NCI-H1048 (cell line): ENCODE measurements at places on chromosomes 4 and X.

DNA sequence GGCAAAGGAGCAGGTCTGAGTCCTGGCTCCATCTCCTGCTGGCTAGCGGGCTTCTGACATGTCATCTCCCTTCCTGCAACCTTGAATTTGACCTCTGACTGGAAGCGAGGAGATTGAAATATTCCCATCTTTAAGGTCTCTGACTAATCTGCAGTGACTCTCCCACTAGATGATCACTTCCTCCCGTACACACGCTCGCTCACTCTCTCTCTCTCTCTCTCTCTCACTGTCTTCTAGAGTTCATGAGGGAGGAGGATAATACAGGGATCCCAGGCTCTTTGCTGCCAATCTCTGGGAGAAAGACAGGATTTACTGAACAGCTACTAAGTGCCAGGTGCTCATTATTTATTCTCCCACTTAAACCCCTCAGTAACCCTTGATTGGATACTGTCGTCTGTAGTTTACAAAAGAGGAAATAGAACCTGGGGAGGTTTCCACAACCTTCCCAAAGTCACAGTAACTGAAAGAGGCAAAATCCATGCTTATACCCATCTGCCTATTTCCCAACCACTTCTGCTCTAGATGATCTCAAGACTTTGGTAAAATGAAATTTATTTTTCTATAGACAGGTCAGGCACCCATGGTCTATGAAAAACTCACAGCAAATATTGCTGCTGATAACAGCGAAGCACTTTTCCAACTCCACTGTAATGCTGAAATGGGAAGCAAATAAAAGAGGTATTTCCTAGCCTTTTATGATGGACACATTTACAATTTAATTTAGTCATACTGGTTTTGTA is 193.5 kb upstream of the C1QTNF7 start:
- DNase-seq, result no peak

GRCh38 chr4:15376145-15376544 is 51.7 kb upstream of the C1QTNF7 start:
- no peak for DNase-seq

- DNase-seq, result no peak
Observed at GRCh38 chrX:49308604-49309269, 5.3 kb downstream of the GAGE10 start.

DNA sequence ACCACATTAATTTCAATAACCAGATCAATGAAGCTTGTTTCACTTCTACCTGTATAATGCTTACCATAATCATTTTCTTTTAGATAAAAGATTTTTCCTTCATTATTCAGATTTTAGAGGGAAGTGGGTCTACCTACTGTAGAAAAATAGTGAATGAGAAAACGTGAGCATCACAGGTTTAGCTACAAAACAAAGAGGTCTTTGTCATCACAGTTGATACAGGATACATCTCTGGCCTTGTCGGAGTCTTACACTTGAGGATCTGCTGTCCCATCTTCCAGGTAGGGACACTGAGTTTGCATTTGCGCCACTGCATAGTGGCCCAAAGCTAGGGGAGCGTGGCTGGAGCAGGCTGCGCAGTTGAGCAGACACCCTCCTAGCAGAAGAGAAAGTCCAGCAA is 710 bp downstream of the CLDN24 start:
- DNase-seq, result no peak

GRCh38 chrX:121052122-121052521 is 4.7 kb downstream of the GLUD2 start:
- no peak for DNase-seq

DNA sequence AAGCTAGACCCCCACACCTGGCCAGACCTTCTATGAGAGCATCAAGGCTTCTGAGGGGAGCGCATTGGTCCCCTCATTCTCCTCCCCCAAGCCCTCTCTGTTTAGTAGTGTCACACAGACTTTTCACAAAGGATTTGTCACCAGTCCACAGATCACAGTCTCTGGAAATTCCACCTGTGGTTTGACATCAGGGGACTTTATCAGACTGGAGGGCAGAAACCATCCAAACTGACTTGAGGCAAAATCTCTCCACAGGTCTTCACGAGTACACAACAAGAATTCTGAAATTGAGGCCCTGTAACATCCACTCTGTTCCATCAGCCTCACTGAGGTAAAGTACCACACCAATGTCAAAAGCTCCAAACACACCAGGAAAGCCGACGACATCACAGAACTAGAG is 112.5 kb downstream of the SH3KBP1 start:
- no peak for DNase-seq

DNA sequence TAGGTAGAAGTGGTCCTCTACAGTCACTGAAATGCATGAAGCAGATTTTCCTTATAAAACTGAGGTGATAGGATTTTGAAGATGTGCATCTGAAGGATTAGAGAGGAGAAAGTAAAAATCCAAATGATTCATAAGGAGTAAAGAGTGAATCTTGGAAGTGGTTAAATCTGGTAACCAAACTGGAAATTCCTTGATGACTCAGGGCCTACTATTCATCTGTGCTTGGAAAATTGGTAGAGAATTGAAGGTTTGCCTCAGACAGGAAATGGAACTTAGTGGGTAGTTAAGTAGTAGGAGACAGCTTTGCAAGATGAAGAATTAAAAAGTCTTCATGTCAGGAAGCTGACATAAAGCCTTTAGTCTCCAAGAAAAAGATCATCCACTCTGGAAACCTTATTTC is 368.9 kb upstream of the CTSO start:
- DNase-seq, result no peak

DNA sequence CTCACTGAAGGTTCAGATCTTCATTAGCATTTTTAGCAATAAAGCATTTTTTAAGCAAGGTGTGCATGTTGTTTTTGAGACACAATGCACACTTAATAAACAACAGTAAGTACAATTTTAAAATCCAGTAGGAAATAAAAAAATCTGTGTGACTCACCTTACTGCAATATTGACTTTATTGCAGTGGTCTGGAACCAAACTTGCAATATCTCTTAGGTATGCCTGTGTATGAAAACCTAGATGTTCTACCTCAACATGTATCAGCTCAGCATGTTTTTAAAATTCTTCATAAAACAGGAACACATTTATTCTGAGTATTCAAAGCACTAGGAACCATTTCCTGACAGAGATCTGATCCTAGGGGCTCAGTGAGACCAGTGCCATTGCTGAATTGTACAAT is 26.7 kb downstream of the NR0B1 start:
- no peak for DNase-seq

GRCh38 chrX:102958794-102959193 is 21.7 kb downstream of the RAB40AL start:
- DNase-seq, result no peak

DNA sequence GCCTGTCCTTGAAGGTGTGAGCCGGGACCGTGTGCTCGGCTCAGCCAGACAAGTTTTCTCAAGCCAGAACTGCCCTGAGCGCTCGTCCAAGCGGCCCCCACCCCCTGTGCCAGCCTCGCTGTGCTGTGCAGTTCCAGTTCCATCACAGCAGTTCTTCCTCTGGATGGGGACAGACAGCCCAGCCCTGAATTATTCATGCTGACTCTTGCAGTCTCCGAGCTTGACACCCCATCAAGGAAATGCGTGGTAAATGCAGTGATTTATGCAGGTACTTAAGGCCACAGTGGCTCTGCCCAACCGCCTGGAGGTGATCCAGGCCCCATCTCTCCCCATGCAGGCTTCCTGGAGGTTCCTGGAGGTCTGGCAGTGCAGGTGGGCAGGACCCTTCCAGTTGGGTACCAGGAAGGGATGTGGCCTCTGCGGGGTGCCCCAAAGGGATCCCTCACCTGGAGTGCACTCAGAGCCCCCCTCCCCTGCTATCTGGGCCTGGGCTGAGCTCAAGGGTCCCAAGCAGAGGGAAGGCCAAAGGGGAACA is 44.8 kb upstream of the HMX1 start:
- no peak for DNase-seq

- no peak for DNase-seq
Observed at GRCh38 chr4:130359542-130359941, 1263.6 kb downstream of the C4orf33 start.

DNA sequence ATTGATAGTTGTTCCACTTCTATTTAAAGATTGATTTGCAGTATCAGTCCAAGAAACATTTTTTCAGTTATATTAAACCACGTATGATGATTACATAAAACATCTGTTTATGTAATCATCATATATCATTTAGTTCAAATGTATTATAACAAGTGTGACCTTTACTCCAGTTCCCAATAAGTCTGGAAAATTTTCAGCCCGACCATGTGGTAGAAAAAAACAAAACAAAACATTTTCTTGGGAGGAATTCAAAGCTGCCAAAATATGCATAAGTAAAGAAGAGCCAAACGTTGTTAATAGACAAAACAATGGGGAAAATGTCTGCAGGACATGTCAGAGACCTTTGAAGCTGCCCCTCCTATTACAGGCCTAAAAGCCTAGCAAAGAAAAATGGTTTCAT is 709.1 kb downstream of the FAT4 start:
- no peak for DNase-seq

DNA sequence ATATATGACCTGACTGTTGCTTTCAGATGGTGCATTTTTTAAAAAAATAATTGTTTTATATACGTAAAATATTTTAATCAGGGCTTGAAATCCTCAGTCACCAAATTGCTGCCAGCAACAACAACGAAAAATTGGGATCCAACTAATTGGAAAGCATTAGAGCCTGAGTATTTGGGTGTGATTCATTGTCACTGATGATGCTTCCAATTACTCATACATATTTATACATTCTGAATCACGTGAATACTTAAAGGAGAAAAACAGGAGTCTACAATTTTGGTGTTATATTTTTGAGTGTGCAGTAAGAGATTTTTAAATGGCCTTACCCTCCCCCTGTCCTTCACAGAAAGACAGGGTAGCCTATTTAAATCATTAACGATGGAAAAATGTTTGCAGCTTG is 765.6 kb upstream of the TENM3 start:
- DNase-seq, result no peak

DNA sequence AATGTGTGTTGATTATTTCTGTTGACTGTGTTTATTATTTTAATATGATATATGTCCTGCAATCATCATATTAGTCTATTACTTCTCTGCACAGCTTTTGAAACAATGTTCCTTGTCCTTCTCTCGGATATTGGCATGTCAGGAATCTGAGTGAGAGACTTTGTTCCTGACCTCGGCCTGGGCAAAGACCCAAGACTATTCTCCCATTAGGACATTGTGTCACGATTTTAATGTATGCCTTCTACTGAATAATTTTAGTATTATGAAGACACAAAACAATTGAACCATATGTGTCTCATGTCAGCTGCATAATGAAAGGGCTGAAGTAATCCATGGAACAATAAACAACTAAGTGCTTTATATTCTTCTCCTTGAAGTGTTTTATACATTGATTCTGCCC is 580.8 kb upstream of the TENM3 start:
- no peak for DNase-seq

GRCh38 chr4:11428899-11429698 is 405 bp upstream of the HS3ST1 start:
- peak; percentile 47 for DNase-seq

- no peak for DNase-seq
Observed at GRCh38 chr4:21856754-21857153, 91.8 kb downstream of the KCNIP4 start.

DNA sequence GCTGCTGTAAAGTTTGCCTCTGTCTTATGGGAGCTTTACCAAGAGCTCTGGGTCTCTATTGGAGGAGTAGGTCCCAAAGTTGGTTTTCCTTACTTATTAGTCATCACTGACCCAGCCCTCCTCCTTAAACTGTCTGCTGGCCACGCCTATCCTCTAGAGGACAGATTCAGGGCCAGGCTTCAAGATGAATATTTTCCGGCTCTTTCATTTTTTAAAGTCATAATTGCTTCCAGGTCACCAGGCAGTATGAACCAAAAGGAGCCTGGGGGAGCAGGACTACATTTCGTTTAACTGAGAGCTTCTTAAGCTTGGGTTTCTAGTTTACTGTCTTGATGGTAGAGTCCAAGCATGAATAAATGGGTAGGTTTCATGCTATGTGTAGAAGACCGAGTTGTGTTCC is 13.7 kb downstream of the BCORL1 start:
- DNase-seq, result no peak

GRCh38 chrX:9329056-9329455 is 135.8 kb upstream of the TBL1X start:
- no peak for DNase-seq

DNA sequence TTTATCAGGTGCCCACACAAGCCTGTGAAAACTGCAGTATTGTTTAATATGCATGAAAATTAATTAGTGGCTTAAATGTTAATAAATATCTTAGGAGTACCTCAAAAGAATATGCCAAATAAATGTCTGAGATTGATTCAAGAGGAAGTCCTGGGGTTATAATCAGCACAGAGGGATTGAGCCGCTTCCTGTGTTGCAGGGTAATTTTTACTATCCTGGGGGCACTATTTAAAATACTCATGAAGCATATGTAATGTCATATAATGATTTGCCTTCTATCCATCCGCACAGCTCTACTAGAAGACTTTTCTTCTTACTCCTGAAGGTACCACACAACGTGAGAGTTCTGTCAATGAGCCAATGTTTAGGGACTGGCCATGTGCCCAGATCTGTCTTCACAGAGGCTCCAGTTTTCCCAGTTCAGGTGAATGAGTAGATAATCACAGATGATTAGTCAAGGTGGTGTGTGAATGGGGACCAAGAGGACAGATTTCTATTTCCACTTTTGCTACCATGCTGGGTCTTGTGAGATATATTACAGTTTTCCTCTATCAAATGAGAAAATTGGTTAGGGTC is 233.3 kb downstream of the USP46 start:
- no peak for DNase-seq

- no peak for DNase-seq
Observed at GRCh38 chrX:49177338-49177833, 5.7 kb downstream of the PLP2 start.
